ELF-1 (cell line): ENCODE measurements at places on chromosomes 2 and 18.

DNA sequence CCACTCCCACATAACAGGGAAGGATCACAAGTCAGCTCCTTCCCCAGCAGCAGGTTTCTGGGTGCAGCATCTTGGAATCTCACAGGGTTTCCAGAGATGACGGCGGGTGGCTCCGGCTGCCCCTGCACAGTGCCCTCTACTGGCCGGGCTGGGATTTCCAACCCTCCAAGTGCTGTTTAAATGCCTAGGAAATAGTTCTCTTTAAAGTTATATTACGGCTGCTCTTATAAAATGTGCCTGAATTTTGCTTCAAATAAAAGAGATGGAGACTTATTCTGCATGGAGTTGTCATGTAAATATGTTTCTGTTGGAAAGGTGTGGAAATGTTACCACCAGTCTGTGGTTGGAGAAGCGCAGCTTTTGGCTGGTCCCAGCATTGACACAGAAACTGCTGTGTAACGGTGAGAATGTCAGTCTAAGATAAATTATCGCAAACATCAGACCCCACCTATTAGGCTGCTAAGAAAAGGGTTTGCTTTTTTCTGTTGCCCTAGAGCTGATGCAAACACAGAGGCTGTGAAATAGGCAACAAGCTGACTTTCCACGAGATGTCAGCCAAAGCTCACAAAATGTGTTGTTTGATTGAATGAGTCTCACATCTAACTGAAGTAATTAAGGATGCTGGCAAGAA lies 3.3 kb upstream of the HJURP start:
- DNase-seq, result peak; percentile 52

DNA sequence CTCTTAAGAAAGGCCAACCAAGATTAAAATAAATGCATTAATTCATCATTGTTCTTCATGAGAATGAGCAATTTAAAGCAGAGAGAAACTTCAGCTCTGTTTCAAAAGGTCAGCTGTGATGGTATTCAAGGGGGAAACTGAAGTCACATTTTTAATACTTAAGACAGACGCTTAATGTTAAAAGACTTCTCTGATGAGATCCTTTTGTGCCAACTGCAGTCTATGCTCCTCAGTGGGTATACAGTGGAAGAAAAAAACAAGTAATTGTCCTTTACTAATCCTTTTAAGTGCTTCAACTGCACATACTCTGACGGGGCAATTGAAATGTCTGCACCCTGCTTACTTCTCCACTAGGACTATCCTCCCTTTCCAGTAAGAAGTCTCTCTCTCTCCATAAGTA lies 309.7 kb downstream of the GULP1 start:
- no peak for DNase-seq

GRCh38 chr18:26902291-26902690 lies 36.8 kb upstream of the AQP4 start:
- DNase-seq, result no peak

DNA sequence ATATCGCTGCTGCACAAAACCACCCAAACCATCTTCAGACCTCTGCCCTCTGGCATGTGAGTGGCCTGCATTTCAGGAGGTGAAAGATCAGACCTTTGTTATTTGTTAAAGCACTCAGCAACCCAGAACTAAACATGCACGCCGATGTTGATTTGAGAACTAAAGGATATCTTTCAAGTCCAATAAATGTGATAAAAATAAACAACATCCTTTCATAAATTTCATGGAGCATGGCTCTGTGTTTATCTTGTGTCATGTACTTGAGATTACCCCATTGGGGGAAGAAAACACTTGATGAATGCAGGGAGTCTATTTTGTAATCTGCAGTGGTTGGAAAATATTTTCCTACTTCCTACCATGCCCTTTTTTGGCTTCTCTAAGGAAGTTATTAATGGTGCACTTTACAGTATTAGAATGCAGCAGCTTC lies 70.8 kb upstream of the GATA6 start:
- no peak for DNase-seq

- DNase-seq, result no peak
These were observed 70.8 kb downstream of the RTP5 start for GRCh38 chr2:241940329-241940728.

DNA sequence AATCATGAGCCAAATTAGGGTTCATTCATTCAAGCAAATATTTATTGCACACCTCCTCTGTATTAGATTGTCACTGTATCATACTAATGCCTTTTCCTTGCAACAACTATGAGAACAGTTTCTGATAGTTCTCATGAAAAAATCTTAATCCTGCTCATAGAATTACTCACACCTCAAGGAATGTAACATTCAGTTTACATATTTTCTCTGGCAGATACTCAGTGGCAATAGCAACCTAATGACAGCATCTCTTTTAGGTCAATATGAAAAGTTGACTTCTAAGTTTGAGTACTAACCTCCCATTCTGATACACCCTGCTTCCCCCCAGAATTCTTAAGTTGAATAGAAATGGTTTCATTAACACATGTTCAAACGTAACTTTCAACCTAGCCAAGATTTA lies 132.0 kb downstream of the VWC2L start:
- DNase-seq, result no peak

GRCh38 chr2:99200076-99200800 lies 19.3 kb downstream of the MRPL30 start:
- DNase-seq, result no peak

- no peak for DNase-seq
These were observed 66.1 kb downstream of the BAZ2B start for GRCh38 chr2:159550231-159550630.

- DNase-seq, result no peak
These were observed 3.4 kb downstream of the CSRNP3 start for GRCh38 chr2:165472922-165473321.

GRCh38 chr2:95104606-95105005 lies 17.0 kb downstream of the MRPS5 start:
- no peak for DNase-seq

DNA sequence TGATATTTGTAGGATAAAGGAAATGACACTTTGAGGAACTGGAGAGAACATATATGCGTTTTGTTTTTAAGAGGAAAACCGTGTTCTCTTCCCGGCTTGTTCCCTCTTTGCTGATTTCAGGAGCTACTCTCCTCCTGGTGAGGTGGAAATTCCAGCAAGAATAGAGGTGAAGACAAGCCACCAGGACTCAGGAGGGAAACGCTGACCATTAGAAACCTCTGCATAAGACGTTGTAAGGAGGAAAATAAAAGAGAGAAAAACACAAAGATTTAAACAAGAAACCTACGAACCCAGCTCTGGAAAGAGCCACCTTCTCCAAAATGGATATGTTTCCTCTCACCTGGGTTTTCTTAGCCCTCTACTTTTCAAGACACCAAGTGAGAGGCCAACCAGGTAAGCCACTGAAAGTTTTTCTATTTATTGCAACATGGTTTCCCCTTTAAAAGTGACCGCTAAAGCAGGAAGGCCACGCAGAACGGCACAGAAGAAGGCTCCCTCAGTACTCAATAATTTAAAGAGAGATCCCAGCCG lies 735 bp downstream of the NRP2 start:
- no peak for DNase-seq
